Coronary artery (tissue), 2 donors: ENCODE measurements at places on chromosomes 5 and 9.
A peak's percentile ranks its signal among the peaks of the same experiment; 100 is the strongest.

DNA sequence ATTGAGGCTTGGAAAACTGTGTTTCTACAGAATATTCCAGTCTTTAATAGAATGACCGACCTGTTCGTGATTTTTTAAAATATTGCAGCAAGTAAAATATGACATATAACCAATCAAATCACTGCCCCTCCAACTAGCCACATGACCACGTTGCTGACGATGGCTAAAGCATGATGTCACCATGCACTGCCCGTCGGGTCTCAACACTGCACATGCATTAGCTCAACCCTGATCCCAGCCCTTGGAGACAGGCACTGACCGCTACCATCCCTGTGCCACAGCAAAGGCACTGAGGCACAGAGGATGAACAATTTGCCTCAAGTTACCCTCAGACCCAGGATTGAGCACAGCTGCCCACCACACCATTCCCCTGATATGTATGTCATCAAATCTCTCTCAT, 13.5 kb downstream of the DDX31 start:
- no peak for DNase-seq

- DNase-seq: peak; percentile 28
These were observed 44.3 kb downstream of the UBE2QL1 start for GRCh38 chr5:6492934-6493333.

GRCh38 chr5:9690751-9691150, 60.6 kb upstream of the TAS2R1 start:
- no peak for DNase-seq

GRCh38 chr5:14161825-14162556, 18.8 kb downstream of the TRIO start:
- no peak for DNase-seq

DNA sequence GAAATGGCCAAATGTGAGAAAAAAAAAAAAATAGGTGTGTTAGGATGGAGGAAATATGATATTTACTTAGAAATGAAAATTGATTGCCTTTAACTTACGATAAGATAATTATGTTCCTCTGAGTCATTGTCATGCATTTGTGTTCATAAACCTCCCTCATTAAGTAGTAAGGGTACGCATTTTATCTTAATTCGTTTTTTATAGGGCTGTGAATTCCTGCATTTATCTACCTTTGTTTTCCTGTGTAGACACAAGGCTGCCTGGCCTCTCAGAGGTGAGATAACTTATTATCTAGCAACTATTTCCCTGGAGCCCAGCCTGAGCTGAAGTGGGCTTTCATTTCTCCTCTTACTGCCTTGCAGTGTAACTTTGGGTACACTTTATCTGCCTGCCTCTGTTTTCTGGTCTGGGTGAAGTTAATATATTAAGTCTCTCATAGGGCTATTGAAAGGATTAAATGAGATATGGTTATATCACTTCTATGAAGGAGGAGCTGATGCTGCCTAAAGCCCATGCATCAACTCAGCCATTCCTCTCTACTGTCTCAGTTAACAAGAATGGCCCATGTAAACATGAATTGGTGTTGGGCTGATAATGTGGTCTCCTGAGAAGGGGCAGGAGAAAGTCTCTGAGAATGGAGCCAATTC, 103.8 kb upstream of the KLF4 start:
- DNase-seq: no peak

DNA sequence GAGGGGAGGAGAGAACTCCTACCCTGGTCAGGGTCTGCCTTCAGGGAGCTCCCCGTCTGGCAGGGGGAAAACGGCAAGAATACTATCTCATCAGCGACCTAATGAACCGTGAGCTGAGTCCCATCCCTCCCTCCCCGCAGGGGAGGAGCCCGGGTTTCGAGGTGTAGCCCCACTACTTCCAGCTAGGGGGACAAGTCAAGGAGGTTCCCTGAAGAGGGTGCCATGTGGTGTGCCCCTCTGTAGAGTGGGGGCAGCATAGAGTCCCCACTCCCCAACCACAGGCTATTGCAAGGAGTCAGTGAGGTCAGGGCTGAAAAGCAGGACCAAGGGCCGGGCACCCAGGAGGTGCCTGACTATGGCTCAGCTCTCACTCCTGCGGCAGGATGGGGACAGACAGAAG, 50.9 kb upstream of the RXRA start:
- DNase-seq: no peak
